ENCODE measurements at places on chromosomes 5 and 9.

DNA sequence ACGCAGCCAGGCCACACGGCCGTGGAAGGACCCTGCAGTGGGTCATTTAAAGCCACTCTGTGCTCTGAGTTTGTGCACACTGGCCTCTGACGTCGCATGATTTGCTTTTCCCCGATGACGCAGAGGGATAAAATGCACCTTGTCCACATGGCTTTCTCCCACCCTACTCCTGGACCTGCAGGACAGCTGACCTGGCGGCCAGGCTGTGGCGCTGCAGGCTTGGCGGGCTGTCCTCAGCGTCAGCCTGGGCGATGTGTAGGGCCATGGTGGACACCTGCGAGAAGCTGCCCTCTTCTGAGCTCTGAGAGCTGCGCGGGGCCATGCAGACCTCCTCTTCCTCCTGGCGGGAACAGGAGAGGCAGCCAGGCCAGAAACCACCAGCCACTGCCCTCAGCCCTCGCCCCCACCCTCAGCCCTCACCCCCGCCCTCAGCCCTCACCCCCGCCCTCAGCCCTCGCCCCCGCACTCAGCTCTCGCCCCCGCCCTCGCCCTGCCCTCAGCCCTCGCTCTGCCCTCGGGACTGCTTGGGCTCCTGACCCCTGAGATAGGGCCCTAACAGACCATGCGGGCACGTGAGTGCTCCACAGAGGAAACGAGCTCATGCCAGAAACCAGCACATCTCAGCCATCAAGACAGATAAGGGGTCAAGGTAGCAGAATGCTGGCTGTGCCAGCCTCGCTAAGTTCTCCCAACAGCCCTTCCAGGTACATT, 20.0 kb upstream of the SCGB3A1 start:
- no peak for DNase-seq

DNA sequence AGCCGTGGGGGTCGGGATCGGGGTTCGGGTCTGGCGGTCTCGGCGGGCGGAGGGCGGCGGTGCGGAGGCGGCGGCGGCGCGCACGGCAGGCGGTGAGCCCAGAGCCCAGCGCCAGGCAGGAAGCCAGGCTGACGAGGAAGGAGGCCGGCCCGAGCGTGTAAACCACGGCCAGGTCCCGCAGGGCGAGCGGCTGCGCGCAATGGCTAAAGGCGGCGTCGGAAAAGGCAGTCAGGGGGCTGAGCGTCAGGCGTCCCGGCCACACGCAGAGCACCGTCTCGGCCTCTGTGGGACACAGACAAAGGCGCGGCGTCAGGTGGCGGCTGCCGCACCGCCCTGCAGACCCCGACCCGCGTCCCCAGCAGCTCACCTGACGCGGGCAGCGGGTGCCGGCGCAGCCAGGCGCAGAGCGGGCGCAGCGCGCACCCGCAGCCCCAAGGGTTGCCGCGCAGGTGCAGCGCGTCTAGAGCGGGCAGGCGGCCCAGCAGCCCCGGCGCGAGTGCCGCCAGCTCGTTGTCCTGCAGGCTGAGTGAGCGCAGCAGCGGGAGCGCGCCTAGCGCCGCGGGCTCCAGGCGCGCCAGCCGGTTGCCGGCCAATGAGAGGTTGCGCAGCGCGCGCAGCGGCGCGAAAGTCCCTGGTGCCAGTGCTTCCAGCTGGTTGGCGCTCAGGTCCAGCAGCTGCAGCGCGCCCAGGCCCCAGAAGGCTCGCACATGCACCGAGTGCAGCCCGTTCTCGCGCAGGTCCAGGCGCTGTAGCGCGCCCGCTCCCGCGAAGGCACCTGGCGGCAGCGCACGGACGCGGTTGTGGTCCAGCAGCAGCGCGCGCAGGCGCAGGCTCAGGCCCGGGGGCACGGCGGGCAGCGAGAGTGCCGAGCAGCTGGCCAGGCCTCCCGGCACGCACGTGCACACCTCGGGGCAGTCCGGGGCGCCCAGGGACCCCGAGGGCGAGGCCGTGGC, 671 bp downstream of the LRRC26 start:
- peak; percentile 59 for DNase-seq

- no peak for DNase-seq
These were observed 48.2 kb downstream of the RASGEF1C start for GRCh38 chr5:180160789-180161188.

DNA sequence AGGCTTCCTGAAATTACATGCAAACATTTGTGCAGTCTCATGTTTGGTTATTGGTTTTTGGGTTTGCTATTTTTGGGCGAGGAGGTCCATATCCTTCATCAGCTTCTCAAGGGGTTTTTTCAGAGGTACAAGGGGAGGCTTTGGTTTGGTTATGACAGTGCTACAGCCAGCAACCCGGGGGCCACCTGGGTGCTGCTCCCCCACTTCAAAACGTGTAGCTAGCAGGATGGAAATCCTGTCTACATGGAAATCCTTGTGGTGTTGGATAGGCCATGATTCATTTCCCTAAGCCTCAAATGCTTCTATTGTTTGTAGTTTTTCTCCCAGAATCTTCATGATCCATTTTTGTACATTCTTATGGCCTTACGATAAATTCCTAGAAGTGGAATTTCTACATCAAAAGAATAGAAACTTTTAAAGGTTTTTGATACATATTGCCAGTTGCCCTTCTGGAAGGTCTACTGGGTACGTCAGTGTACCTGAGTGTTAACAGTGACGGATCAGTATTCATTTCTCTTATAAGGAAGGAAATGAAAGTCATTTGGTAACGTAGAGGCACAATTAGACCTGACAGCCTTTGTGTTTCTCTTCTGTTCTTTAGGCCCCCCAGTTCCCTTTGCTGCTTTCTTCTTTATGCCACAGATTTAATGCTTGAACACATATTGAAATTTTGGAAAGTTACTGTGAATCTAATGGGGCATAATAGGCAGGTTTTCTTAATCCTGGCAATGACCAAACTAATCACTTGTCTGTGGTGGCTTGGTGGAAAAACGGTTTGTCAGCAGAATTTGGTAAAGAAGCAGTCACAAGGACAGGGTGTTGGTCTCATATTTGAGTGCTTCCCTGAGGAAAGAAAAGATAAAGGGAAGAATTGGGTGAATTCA, 69.7 kb upstream of the ABL1 start:
- no peak for DNase-seq

GRCh38 chr5:43601454-43602260, 1.3 kb upstream of the NNT start:
- no peak for DNase-seq

DNA sequence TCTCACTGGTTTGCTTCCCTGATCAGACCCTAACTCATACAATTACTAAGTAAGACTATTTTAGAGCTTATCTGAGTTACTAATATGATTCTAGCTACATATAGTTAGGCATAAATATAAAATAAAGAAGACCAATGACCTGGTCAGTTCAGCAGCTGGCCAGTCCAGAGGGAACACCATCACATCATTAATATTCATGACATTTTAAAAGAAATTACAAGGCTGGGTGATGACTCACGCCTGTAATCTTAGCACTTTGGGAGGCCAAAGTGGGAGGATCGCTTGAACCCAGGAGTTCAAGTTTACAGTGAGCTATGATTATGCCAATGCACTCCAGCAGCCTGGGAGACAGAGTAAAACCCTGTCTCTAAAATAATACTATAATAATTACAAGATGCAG, 37.0 kb upstream of the CDC42SE2 start:
- DNase-seq = no peak

DNA sequence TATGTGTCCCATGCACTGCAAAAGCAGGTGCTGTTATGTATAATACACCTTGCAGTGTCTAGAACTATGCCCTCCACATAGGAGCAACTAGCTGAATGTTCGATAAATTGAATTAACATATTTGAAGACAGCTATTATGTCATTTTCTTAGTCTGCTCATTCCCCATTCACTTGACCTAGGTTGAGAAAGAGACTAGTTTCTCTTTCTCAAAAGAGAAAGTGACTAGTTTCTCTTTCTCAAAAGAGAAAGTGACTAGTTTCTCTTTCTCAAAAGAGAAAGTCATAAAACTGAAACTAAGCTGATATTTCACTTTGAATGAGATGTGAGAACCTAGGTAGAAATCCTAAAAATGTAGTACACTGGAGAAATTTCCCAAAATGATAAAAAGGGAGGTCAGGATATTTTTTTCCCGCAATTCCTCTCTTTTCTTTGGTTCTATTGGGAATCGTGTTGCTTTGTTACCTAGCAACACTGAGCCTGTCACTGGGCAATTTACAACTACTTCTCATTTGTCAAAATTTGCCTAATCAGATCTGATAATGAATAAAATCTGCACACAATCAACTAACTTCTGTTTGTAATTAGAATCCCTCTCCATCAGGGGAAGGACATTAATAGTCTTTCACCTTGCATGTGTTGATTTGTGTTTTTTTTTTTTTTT, 132.0 kb upstream of the GRIA1 start:
- no peak for DNase-seq

GRCh38 chr5:142290577-142291299, 34.1 kb downstream of the SPRY4 start:
- peak; percentile 55 for DNase-seq

- DNase-seq = no peak
These were observed 38.8 kb upstream of the COL5A1 start for GRCh38 chr9:134602547-134603362.

- DNase-seq = no peak
These were observed 91.4 kb upstream of the ZNF462 start for GRCh38 chr9:106771608-106772007.

DNA sequence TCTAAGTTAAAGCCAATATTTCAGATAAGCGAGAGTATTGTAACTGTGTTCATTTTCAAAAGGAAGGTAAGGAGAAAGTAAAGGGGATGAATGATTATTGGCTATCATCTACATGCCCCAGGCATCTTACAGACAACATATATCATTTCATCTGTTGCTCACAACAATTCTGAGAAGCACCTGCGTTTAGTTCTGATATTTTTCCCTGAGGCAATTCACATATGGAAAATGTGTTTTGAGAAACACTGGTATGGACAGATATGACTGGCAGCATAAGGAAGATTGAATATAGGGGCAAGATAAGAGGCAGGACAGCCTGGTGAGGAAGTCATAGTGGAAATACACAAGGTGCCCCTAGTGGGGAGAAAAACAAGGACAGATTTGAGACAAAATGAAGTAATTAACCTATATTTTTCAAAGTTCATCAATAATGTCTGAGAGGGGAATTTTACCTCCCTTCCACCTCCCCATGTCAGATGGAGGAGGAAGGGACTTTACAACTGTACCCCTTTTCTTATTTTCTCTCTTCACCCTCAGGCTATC, 87.7 kb upstream of the TRIM32 start:
- DNase-seq = no peak

GRCh38 chr9:36625006-36625615, 52.4 kb downstream of the MELK start:
- DNase-seq = no peak

DNA sequence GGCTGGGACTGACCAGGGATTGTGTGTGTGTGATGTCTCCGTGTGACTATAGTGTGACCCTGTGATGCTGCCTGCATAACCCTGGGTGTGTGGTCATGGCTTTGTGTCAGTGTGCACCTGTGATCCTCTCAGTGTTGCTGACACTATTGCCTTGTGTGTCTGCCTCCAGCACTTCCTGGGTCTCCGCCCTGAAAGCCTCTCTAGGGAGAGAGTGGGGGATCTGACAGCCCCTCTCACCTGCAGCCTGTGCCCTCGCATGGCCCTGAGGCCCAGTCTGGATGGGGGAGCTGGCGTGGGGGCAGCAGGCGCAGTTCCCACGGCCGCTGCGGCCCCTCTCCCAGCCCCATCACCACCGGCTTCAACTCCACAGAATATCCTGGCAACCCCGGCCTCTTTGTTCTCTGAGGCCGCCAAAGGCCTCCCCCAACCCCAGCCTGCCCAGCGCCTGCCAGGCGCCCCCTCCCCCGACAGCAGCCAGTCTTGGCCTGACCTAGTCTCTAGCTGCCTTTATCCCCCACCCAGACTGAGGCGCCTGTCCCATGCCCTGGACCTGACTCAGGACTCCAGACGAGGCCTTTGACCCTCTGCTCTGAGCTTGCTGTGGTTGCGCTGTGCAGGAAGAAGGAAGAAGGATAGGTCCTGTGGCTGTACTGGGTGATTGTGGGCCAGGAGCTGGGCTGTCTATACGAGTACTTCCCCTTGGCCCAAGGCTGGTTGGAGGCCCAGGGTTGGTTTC, 38.7 kb downstream of the CXXC5 start:
- peak; percentile 45 for DNase-seq

DNA sequence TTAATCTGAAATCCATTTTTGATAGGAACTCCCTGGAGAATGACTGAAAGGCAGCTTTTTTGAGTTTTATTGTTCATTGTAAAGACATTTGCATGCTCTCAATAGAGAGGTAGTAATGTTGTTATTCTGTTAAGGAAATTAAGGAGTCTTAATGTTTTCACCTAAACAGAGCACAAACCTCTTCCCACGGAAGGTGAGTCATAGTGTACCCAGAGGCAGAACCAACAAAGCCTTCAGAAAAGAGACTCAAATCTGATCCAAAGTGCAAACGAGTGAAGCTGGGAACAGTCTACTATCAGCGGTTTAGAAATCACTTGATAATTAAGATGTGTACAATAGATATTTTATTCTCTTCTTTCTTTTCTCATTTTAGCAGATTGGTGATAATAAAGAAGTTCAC, 470.5 kb downstream of the PLK2 start:
- DNase-seq = no peak

- no peak for DNase-seq
These were observed 181.0 kb upstream of the CLINT1 start for GRCh38 chr5:158039911-158040347.

GRCh38 chr5:158920736-158921135, 179.0 kb downstream of the EBF1 start:
- DNase-seq = no peak

GRCh38 chr9:10238087-10238486, 374.7 kb downstream of the PTPRD start:
- DNase-seq = no peak

DNA sequence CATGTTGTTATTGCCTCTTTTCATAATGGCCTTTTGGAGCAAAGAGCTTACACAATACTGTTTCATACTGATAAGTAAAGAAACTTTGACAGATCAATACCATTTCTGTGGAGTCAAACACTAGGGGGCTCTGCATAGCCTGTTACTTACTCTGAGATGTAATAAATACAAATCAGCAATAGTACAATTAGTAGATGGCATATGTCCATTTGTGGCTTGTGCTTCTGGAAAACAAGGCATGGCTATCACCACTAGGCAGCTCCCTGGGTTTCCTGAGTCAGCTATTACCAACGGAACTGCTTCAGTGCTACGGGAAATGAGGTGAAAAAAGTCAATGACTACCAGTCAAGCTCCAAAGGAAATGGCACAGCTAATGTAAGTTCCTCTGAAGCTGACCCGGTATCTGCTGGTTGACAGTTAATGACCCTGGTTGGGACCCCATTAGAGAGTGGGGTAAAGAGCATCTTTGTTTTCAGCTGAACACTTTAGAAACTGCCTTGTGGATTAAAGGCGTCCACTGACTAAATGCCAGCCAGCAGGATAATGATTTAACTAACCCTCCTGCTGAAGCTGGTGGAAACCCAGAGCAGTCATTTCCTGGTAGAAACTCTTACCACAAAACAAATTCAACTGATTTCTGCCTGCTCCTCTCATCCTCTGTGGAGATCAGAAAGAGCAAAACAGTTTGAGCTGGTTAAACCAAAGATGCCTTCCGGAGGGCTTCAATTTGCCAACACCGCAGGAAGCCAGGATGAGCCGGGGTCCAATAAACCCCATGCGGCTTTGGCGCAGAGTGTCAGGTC, 69.0 kb upstream of the FAM169A start:
- DNase-seq = no peak
